Central memory CD8-positive, alpha-beta T cell (primary cell): ENCODE measurements at places on chromosomes 2 and 18.

- DNase-seq = no peak
Measured at GRCh38 chr2:26989156-26989555, 18.7 kb downstream of the MAPRE3 start.

DNA sequence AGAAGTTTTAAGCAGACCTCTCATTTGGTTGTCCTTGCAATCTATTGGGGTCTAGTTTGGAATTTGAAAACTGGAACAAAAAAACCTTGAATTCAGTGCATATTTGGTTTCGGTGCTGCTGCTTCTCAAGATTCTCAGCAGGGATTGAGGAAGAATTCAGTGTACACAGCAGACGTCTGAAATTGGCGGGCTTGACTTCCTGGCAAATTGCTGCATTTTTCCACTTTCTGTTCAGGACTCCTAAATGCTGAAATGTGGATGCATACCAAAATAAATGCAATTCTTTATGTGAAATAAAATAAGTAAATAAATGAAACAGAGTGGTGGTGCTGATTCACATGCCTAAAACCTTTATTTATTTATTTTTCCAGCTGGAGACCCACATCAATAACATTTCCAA lies 332.4 kb upstream of the KYNU start:
- no peak for DNase-seq

GRCh38 chr2:236690726-236691125 lies 121.1 kb downstream of the ACKR3 start:
- DNase-seq = no peak

DNA sequence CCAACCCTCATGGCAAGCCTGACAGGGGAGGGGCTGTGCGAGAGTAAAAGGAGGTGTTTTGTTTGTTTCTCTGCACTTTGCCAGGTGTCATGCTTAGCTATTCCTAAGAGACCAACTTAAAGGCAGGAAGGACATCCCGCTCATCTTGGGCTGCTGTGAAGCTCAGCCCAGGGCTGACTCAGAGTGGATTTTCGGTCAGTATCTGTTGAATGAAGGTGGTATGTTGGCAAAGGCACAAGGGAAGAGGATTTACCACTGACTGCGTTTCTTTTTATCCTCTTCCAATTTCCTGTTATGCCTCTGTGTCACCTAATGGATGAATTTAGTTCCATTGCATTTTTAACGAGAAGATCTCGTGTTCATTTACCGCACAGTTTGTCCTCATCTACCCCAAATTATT lies 18.9 kb downstream of the TRPM8 start:
- no peak for DNase-seq

GRCh38 chr18:22856870-22857269 lies 76.3 kb upstream of the RBBP8 start:
- DNase-seq = no peak

- DNase-seq = no peak
Measured at GRCh38 chr2:237819231-237819630, 20.7 kb downstream of the RBM44 start.

DNA sequence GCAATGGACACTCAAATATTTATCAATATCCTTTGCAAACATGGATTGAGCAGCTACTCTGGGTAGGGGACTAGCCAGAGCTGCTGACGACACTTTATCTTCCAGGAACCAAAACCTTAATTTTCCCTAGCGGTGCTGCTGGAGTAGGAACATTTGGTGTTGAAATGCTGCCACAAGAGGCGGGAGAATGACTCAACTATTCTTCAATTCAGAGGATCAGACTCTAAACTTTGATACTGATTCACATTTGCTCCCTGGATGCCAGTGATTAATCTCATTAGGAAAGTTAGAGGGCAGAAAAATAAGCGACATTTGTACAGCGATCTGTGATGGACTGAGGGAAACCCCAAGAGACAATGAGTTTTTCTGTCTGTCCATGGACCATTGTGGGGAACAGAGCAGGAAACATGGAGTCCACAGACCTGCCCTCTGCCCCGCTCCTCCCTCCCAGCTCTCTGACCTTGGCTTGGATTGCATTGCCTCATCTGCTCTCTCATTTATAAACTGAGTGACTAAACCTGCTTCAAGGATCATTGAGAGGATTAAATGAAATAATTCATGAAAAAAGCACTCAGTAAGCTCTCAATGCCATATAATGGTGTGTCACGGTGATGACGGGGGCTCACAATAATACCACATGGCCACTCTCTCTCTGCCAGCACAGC lies 12.6 kb upstream of the EPB41L3 start:
- no peak for DNase-seq

DNA sequence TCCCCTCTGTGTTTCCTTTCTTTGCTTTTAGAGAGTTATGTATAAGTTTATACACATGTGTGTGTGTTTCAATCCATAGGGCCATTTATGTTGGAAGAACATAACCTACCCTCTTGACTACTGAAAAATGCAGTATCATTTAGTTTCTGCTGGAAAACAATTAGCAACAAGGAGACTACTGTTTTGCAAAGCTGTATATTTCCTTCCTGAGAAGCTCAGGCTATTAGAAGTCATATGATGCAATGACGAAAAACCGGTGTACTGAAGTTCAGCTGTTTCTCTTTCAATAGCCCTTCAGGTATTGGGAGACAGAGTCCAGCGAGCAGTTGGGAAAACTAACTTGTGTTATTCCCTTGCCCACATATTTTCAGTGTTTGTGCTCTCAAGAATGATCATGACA lies 447.7 kb upstream of the GYPC start:
- no peak for DNase-seq

GRCh38 chr2:172307800-172308199 lies 119.6 kb upstream of the ITGA6 start:
- DNase-seq = no peak

- DNase-seq = no peak
Measured at GRCh38 chr2:70966681-70967080, 11.7 kb upstream of the ANKRD53 start.

- no peak for DNase-seq
Measured at GRCh38 chr2:26767894-26768487, 3.9 kb downstream of the SLC35F6 start.

DNA sequence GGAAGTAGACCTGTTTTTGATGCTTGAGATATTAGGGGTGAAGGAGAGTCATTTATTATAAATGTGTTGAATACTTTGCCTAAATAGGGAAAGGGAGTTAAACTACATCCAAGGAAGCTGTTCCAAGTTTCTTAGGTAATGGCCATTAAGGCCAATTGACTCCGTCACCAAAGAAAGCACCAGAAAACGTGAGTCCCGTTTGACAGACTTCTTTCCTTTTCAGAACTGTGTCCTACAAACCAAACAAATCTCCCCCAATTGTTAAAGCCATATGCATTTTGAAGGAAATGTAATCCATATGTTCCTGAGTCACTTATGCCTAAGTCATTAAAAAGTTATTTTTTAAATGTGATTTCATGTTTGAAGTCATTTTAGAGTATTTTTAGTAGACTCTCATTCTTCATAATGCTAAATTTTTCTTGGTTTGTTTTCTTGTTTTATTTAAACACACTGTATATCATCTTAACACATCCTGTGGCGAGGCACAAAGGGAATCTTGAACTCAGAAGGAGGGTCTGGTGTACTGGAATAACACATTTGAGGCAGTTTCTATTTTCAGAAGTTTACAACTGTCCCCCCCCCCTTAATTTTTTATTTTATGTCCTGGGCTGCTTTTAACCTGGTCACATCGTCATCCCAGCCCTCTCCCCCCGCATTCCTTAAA lies 133.7 kb downstream of the RHBDD1 start:
- DNase-seq = no peak

DNA sequence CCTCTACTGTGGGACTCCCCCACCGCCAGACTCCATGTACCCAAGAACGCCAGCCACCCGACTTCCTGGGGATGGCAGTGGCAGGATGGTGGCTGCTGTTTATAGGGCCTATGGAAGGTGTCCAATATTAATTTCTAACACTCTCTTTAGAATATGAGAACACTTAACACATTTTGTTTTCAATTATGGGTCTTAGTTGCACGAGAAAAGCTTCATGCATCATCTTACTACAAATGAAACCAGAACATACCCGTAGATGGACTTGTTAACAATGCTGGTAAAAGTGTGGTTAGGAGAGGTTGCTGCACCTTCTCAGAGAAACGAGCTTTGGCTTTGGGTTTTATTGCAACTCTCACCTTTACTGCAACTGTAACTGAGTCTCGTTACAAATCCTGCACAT lies 335.6 kb upstream of the ID2 start:
- no peak for DNase-seq

DNA sequence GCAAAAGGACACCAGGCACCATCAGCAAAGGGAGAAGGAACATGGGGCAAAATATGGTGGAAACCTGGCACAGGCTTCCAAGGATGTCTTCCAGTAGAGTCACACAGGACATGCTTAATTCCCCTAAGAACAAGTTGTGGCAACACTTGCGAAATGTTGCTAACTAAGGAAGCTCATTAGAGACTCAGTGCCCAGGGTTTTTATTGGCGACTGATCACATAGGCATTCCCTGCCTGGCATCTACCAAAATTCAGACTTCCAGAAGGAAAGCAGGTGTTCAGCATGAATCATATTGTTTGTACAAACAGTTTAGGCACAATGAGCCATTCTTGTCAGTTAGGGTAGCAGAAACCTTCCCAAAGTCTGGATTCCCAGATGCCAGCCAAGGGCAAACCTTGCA lies 25.7 kb downstream of the SLC4A1AP start:
- no peak for DNase-seq

- DNase-seq = no peak
Measured at GRCh38 chr2:191446910-191447309, 201.7 kb downstream of the MYO1B start.

- DNase-seq = no peak
Measured at GRCh38 chr18:29652797-29653196, 1389.7 kb downstream of the DSC3 start.

DNA sequence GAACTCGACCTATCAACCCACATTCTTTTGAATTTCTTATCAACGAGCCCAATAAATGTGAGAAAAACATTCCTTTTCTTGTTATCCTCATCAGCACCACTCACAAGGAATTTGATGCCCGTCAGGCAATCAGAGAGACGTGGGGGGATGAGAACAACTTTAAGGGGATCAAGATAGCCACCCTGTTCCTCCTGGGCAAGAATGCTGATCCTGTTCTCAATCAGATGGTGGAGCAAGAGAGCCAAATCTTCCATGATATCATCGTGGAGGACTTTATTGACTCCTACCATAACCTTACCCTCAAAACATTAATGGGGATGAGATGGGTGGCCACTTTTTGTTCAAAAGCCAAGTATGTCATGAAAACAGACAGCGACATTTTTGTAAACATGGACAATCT lies 378.2 kb downstream of the STK39 start:
- no peak for DNase-seq

- no peak for DNase-seq
Measured at GRCh38 chr18:384897-385296, 115.6 kb downstream of the COLEC12 start.

DNA sequence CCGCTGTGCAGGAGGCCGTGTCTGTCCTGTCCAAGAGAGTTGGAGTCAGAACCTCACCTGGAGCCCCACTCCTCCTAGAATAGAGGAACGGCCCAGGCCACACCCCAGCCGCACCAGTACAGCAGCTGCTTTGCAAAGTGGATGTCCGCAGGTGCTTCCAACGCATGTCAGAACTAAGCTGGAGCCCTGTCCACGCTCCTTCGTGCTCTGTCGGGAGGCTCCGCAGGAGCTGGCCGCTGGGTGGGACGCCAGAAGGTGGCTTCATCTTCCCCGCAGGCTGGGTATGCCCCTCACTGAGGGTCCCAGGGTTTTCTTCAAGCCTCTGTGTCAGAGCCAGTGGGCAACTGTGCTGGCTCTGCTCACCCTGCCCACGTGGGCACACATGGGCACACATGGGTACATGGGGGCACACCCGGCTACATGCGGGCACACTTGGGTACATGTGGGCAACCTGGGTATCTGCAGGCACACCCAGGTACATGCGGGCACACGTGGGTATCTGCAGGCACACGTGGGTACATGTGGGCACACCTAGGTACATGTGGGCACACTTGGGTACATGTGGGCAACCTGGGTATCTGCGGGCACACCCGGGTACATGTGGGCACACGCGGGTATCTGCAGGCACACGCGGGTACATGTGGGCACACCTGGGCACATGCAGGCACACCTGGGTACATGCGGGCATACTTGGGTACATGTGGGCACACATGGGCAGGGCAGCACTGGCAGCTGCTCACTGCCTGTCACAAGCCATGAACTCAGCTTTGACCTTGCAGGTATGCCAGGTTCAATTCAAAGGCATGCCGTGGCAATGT lies 67.1 kb upstream of the CTDP1 start:
- no peak for DNase-seq

GRCh38 chr2:96530474-96531357 lies 5.8 kb upstream of the ARID5A start:
- no peak for DNase-seq

DNA sequence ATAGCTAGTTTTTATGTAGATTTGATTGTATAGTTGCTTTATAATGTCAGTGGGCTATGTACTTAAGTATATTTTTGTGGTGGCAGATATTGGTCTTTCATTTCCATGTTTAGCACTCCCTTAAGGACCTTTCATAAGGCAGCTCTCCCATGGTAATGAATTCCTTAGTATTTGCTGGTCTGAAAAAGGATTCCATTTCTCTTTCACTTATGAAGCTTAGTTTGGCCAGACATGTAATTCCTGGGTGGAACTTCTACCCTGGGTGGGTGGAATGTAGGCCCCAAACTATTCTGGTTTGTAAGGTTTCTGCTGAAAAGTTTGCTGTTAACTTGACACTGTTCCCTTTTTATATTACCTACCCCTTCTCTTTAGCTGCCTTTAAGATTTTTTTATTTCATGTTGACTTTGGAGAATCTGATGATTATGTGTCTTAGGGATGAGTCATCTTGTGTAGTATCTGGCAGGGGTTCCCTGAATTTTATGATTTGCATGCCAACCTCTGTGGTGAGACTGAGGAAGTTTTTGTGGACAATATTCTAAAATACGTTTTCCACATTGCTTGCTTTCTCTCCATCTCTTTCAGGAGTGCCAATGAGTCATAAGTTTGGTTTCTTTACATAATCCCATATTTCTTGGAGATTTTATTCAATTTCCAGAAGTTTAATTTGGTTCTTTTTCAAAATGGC lies 65.4 kb upstream of the VRK2 start:
- no peak for DNase-seq

DNA sequence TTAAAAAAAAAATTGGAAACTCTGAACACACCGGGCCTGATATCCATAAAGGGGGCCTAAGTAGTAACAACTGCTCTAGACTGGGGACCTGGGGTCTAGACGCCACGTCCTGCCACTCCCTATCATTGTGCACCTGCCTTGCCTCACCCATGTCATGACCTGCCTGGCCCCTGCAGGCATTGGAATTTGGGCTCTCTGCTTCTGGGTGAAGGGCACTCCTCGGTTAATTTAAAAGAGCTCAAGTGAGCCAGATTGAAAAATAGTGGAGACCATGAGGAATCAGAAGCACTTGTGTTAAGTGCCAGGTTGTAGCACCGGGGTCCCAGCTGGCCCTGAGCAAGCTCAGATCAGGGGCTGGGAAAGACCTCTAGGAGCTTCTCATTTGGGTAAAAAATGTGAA lies 48.1 kb downstream of the SLC4A1AP start:
- DNase-seq = no peak

DNA sequence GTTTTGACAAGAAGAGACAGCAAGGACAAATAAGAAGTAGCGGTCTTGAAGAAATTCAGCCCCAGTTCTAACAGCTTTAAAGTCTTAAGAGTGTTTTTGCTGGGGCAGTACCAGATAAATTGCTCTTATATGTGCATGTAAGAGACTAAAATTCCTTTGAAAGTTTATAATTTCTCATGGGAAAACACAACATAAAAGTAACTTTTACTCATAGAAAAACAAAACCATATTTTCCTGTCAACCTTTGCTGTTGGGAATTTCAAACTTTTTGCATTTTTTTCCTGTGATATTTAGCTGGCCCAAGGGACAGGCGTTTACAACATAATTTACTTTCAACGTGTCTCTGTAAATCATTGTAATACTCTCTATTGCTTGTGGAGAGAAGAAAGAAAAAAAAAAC lies 767.8 kb upstream of the ZEB2 start:
- DNase-seq = no peak

- no peak for DNase-seq
Measured at GRCh38 chr18:78727877-78728783, 251.5 kb upstream of the SALL3 start.
